ENCODE measurements at places on chromosomes 4 and X.

DNA sequence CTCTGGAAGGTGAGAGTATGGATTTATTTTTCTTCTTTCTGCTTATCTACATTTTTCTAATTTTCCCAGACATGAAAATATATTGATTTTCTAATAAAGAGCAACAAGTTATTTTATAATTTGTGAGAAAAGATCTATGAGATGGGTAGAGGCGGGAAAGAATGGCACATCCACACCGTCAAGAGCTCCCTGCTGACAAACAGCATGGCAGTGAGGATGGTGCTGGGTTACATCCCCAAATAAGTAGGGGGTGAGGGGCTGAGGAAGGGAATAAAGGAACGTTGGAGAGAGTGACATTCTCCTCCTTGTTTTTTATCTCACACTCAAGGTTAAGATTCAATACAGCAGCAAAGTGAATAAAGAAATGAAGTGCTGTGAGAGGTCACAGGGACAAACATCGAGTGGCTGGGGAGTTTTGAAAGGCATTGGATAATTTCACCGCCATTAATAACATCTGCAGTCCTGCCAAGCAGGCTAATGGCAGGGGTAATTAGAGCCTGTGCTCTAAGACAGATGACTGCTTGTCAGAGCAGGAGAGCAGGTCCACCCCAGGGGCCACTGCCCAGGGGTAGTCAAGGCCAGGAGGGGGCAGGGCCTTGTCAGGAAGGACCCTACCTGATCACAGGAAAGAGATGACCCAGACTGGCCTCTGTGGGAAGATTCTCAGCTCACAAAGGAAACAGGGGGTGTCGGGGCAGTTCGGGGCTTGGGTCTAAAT, 323.8 kb downstream of the FBXW7 start:
- no peak for DNase-seq
- H3K4me1 ChIP-seq, result no peaks in the 10 kb centered on the region
- H3K27me3 ChIP-seq, result no peaks in the 10 kb centered on the region
- no peak overlapping the region for H3K27ac ChIP-seq
- peaks cover 4% of the 10 kb centered on the region for H3K36me3 ChIP-seq

GRCh38 chr4:39043058-39043860, 11.1 kb upstream of the TMEM156 start:
- no peaks in the 10 kb centered on the region for H3K36me3 ChIP-seq
- no peak for DNase-seq
- peak overlapping the region; percentile 97 for H3K4me3 ChIP-seq
- peaks cover 41% of the 10 kb centered on the region for H3K4me1 ChIP-seq
- H3K27ac ChIP-seq, result peak overlapping the region; percentile 93

DNA sequence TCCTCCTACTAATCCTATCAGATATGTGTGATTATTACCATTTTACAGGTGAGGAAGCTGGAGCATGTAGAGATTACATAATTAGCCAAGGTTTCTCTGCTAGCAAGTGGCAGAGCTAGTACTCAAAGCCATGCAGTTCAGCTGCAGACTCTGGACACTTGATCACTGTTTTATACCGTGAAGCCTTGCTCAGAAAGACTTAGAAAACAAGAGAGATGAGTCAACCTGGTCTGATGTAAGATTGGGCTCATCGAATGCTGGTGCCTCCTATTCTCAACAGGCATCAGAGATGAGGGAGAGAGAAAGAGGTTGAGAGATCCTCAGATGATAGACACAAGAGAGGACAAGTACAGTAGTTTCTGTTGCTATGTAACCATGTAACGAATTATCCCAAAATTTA, 19.0 kb upstream of the PDE5A start:
- H3K4me1 ChIP-seq, result no peaks in the 10 kb centered on the region
- H3K36me3 ChIP-seq, result no peaks in the 10 kb centered on the region
- H3K27me3 ChIP-seq, result no peaks in the 10 kb centered on the region
- H3K4me3 ChIP-seq, result no peak overlapping the region
- H3K27ac ChIP-seq, result no peak overlapping the region

DNA sequence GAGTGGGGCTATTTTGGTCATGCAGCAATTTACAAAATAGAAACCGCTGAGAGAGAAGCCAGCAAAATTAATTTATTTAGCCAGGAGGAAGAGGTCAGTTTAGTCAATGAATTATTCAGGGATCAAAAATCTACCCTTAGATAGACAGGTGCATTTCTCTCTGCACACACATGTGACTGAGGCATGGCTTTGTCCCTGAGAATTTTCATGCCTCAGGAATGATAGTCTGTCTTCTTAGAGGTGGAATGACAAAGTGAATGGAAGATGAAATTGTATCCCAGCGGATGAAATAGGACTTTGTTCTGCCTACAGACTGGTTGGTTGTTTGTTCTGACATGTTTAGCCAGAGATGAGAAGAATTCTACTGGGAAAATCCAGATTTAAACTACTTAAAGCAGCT, 46.0 kb downstream of the ANKRD50 start:
- no peak overlapping the region for H3K4me3 ChIP-seq
- peaks cover 18% of the 10 kb centered on the region for H3K36me3 ChIP-seq
- H3K27ac ChIP-seq, result no peak overlapping the region
- no peak for DNase-seq

DNA sequence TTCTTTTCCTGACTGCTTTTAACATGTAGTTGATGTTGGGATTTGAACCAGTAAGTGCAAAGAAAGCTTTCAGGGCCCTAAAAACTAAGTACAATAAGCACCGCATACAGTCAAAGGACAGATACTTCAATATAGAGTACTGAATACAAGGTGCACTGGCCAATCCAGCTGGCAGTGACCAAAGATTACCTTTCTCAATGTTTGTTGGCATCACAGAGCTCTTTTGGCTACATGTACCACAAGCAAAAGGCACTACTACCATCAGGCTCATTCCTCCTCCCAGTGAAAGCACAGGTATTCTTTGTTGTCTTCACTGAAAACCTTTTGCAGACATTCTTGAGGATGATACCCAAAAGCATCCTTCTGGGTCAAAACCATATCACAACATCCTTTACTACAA, 65.2 kb upstream of the ZCCHC13 start:
- DNase-seq, result no peak
- H3K27me3 ChIP-seq, result peaks cover 6% of the 10 kb centered on the region
- H3K4me1 ChIP-seq, result no peaks in the 10 kb centered on the region
- H3K36me3 ChIP-seq, result no peaks in the 10 kb centered on the region

DNA sequence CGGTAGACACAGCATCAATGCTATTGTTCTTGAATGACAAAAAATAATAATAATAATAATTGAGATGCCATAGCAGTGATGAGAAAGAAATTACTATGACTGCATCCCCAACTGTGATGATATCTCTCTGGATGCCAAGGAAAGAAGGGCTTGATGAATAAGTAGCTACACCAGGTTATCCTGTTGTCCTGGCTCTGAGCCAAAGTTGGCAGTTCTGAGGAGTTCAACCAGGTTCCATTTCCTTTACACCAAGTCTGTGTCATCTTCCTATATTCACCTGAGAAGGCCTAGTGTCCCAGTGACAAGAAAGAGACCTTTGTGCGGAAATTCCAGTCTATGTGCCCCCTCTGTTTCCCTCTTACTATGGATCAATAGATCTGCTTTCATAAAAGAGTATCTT, 3.4 kb upstream of the MAML3 start:
- peaks cover 8% of the 10 kb centered on the region for H3K27me3 ChIP-seq
- no peak for DNase-seq
- no peak overlapping the region for H3K27ac ChIP-seq
- no peaks in the 10 kb centered on the region for H3K36me3 ChIP-seq

DNA sequence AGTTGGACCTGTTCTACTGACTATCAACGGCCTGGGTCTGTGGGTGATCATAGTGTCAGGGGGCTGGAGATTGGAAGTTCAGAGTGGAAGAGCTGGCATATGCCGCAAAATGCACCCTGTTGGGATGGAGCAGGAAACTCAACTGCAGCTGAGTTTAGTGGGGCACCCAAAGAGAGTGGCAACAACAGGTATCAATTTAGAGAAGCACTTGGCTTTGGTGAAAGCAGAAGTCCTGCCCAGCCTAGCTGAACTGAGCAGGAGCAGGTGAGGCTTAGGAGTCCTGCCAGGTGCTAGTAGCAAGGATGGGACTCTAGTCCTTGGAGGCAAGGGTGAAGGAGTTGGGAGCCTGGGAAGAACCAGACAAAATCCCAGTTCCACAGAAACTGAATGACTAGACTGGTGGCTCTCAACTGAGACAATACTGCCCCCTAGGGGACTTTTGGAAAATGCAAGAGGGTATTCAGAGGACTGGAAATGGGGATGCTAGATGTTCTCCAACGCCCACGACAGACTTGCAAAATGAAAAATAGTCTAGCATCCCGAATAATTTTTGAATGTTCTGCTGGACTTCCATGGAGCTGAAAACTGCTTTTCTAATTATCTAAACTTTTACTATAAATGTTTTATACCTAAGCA, 49.4 kb downstream of the RTL9 start:
- H3K4me1 ChIP-seq, result peaks cover under 1% of the 10 kb centered on the region
- no peak overlapping the region for H3K27ac ChIP-seq
- peak; percentile 49 for DNase-seq
- no peaks in the 10 kb centered on the region for H3K36me3 ChIP-seq
- H3K4me3 ChIP-seq, result no peak overlapping the region
- peaks cover 2% of the 10 kb centered on the region for H3K27me3 ChIP-seq

DNA sequence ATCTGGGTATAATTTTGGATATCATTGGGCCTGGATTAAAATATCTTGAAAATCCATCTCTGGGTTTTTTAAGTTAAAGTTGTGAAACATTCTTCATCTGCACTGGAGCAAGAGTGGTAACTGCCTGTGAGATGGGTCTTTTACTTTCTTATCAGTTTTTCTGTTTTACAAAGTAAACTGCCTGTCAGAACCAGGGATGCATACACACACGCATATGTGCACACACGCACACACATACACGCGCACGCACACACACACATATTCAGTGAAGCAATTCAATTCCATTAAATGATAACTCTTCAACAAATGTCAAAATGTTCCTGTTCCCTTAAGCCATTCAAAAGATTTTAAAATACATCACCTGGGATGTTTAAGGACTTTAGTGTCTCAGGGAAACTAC, 515.8 kb downstream of the INPP4B start:
- no peaks in the 10 kb centered on the region for H3K36me3 ChIP-seq
- H3K27me3 ChIP-seq, result peaks cover 2% of the 10 kb centered on the region
- DNase-seq, result no peak

DNA sequence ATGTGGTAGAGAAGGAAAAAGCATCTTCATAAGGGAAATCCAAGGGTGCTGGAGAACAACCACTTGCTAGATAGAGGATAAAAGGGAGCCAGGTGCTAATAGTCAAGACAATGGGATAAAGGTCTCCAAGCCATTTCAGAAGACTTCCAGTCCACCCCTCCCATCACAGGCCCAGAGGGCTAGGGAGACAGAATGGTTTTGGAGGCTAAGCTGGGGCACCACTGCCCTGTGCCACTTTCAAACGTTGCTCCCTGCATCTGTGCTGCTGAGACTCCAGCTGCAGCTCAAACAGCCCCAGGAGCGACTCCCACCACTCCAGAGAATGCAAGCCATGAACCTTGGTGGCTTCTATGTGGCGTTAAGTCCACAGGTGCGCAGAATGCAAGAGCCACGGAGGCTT, 38.4 kb upstream of the HUWE1 start:
- no peaks in the 10 kb centered on the region for H3K4me1 ChIP-seq
- no peak for DNase-seq
- no peaks in the 10 kb centered on the region for H3K27me3 ChIP-seq
- no peaks in the 10 kb centered on the region for H3K36me3 ChIP-seq
- H3K4me3 ChIP-seq, result no peak overlapping the region

DNA sequence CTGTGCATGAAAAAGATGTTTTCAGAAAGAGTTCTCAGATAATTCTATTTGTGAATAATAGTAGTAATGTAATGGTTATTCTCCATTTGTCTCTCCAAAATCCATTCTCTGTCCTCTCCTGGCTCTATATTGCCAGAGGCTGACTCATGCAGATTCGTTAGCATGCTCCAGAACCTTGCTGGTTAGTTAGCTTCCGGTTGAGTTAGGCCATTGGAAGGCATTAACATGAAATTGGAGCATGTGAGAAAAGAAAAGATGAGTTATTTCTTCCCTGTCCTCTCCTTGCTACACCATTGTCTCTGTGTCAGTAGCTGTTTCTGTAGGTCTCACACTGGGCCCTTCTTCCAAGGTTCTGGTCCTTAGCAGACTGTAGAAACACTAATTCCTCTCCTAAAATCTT, 23.5 kb upstream of the PRDM8 start:
- H3K4me3 ChIP-seq, result peak overlapping the region; percentile 64
- no peak overlapping the region for H3K27ac ChIP-seq
- no peak for DNase-seq
- H3K27me3 ChIP-seq, result peaks cover 5% of the 10 kb centered on the region
- peaks cover 34% of the 10 kb centered on the region for H3K4me1 ChIP-seq

DNA sequence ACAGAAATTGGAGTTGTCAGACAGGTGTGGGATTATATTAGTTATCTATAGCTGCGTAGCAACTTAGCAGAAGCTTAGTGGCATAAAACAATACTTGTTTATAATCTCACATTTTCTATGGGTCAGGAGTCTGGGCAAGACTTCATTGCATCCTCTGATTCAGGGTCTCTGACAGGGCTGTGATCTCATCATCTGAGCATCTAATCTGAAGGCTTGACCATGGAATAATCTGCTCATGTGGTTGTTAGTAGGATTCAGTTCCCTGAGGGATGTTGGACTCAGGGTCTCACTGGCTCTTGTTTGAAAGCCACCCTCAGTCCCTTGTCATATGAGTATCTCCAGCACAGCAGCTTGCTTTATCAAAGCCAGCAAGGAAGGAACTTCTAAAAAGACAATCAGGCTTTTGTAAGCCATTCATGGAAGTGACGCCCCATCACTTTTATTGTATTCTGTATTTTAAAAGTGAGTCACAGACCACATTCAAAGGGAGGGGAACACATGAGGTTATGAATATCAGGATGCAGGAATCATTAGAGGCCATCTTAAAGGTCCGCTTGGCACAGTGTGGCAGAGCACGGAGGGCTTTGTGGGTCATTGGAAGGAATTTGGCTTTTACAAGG, 37.2 kb upstream of the FAM9B start:
- no peak overlapping the region for H3K4me3 ChIP-seq
- H3K36me3 ChIP-seq, result no peaks in the 10 kb centered on the region
- no peak overlapping the region for H3K27ac ChIP-seq
- H3K27me3 ChIP-seq, result peaks cover 9% of the 10 kb centered on the region
- no peak for DNase-seq

GRCh38 chrX:15399962-15400391, 15.8 kb upstream of the VEGFD start:
- no peak for DNase-seq
- H3K27me3 ChIP-seq, result no peaks in the 10 kb centered on the region
- H3K4me1 ChIP-seq, result no peaks in the 10 kb centered on the region
